ENCODE measurements at places on chromosomes 2 and 18. TPM values are rescaled to one million over a fixed set of nuclear protein-coding genes. Genes with fewer than 3 reads are reported as not detected.

GRCh38 chr2:241728627-241729026 is 5.8 kb upstream of the D2HGDH start:
- DNase-seq: peak; percentile 90

- no peak for DNase-seq
Measured at GRCh38 chr2:110858993-110859701, 126.8 kb downstream of the ACOXL start.

Gene MC5R
- not detected for total RNA-seq

GRCh38 chr2:64869126-64869525 is 120.1 kb upstream of the SLC1A4 start:
- DNase-seq: no peak

Gene COL4A3
- total RNA-seq: 0.76 TPM

- DNase-seq: no peak
Measured at GRCh38 chr2:47270421-47270820, 115.3 kb upstream of the STPG4 start.

Gene IL36RN
- total RNA-seq: not detected

DNA sequence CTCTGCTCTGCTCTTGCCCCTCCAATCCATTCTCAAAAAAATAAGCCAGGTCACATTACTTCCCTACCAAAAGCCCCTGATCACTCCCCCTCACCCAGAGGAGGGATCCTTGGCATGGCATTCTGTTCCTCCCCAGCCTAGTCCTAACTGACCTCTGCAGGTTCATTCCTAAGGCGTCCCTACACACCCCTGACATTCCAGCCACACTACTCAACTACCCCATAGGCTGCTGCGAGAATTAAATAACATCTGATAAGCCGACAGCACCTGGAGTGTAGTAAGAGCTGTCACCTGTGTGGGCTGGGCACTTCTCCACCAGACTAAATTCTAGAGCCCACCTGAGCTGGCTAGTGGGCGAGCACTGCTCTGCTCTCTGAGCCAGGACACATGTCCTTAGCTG is 44.7 kb upstream of the SLC1A4 start:
- no peak for DNase-seq

DNA sequence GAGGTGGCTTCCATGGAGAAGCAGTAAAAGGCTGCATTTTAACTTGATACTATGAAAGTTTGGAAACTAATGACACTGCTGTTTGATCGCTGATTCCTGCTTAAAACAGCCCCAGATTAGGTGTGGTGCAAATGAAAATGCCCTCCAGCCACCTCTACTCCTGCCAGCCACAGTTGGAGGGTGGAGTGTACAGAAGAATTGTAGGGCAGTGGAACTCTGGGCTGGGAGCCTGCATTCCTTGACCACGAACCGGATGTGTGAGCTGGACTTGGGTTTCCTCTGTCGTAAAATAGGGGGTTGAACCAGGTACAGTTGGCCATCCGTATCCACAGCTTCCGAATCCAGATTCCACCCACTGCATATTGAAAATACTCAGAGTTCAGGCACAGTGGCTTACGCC is 84.6 kb upstream of the RFX8 start:
- no peak for DNase-seq

GRCh38 chr2:26588576-26588975 is 52.6 kb downstream of the CIB4 start:
- peak; percentile 5 for DNase-seq

All from posterior vena cava (tissue), 2 donors.